ENCODE measurements at places on chromosomes 7 and 10. TPM values are rescaled to one million over a fixed set of nuclear protein-coding genes. Genes with fewer than 3 reads are reported as not detected.

The JCAD gene
- total RNA-seq: 52.4 TPM

The OR2A1 gene
- total RNA-seq: not detected

The PCGF5 gene
- 15.8 TPM for total RNA-seq

The GBX1 gene
- total RNA-seq: not detected

The POU6F2 gene
- not detected for total RNA-seq

The TWIST1 gene
- total RNA-seq: 2.8 TPM
